ENCODE measurements at places on chromosomes 1 and 21.

GRCh38 chr1:147626291-147626690 is 44.0 kb downstream of the ACP6 start:
- DNase-seq: no peak

DNA sequence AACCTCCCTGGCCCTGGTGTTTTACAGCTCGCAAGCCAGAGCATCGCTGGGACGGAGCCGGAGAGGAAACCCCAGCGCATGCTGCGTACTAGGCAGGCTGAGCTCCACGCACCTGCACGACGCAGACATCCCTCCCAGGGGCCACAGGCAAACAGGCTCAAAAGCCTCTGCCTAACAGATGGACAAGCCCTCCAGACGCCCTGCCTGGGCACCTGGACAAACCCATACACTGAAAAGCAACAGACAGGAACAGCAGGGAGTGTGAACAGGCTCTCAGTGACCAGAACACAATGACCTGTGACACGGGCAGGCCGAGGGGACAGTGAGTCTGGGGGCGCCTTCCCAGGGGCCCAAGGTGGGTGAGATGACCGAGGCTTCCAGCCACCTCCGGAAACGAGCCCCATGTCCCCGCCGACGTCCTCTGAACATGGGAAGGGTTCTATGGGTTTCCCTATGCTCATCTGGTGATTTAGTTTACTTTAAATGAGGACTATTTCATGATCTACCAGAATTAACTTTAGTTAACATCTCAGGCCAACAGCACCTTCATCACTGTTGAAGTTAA is 40.3 kb downstream of the NPHP4 start:
- no peak for DNase-seq

GRCh38 chr21:32403201-32403777 is 9.2 kb upstream of the EVA1C start:
- peak; percentile 66 for DNase-seq

GRCh38 chr1:171984850-171985485 is 143.7 kb downstream of the DNM3 start:
- no peak for DNase-seq

DNA sequence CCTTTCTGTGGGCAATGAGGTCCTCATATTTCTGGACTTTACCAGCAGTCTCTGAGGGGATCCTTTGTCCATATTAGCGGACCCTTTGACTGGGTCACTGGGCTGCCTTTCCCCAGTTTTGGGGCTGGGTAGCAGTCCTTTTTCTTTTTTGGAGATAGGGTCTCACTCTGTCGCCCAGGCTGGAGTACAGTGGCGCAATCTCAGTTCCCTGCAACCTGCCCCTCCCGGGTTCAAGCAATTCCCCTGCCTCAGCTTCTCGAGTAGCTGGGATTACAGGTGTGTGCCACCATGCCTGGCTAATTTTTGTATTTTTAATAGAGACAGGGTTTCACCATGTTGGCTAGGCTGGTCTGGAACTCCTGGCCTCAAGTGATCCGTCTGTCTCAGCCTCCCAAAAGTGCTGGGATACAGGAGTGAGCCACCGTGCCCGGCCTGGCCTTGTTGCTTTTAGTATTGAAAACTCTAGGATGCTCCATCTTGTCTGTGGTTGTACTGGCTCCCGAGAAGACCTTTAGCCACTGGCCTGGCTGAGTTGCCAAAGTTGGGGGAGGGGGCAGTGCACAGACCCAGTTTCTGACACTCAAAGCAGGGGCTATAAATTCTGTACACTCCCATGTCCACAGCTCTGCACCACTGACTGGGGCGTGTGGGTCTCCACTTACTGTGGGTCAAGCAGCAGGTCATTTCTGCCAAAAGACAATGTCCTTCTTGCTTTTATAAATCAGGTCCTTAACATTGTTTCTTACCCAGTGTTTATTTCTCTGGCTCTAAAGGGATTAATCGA is 33.1 kb downstream of the MAN1C1 start:
- peak; percentile 9 for DNase-seq

All from activated T-cell treated with anti-CD3 and anti-CD28 coated beads, Interleukin-2, amount 50 U/mL, for 48 hours (primary cell).